Natural killer cell (primary cell): ENCODE measurements at places on chromosomes 4 and X. TPM values are rescaled to one million over a fixed set of nuclear protein-coding genes. Genes with fewer than 3 reads are reported as not detected.

- no peaks in the 10 kb centered on the region for H3K27me3 ChIP-seq
- peaks cover 2% of the 10 kb centered on the region for H3K4me1 ChIP-seq
- H3K4me3 ChIP-seq = no peak overlapping the region
- no peak for DNase-seq
- no peak overlapping the region for H3K27ac ChIP-seq
Observed at GRCh38 chr4:53313510-53313909, 52.4 kb downstream of the SCFD2 start.

- H3K27ac ChIP-seq = no peak overlapping the region
- DNase-seq = no peak
- no peaks in the 10 kb centered on the region for H3K4me1 ChIP-seq
- peaks cover 24% of the 10 kb centered on the region for H3K36me3 ChIP-seq
- H3K27me3 ChIP-seq = no peaks in the 10 kb centered on the region
Observed at GRCh38 chr4:99868126-99868596, 26.1 kb downstream of the LAMTOR3 start.

DNA sequence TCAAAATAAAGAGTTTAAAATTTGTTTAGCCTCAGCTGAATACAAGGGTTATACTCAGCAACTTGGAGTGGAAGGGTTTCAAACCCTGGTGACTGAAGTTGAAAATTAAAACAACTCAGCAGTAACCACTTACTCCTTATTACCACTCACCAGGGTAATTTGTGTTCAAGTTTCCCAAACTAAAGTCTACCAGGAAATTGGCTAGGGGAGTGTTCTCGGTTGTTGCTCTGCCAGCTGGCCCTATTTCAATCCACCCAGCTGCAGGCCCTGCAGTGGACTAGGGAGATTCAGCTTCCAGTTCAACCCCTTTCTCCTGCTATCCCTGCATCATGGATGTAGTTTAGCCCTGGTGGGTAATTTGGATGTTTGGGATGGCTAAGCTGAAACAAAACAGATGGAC, 37.8 kb upstream of the EXOC1L start:
- H3K4me3 ChIP-seq = no peak overlapping the region
- H3K36me3 ChIP-seq = no peaks in the 10 kb centered on the region
- H3K27me3 ChIP-seq = peaks cover under 1% of the 10 kb centered on the region
- no peak overlapping the region for H3K27ac ChIP-seq

DNA sequence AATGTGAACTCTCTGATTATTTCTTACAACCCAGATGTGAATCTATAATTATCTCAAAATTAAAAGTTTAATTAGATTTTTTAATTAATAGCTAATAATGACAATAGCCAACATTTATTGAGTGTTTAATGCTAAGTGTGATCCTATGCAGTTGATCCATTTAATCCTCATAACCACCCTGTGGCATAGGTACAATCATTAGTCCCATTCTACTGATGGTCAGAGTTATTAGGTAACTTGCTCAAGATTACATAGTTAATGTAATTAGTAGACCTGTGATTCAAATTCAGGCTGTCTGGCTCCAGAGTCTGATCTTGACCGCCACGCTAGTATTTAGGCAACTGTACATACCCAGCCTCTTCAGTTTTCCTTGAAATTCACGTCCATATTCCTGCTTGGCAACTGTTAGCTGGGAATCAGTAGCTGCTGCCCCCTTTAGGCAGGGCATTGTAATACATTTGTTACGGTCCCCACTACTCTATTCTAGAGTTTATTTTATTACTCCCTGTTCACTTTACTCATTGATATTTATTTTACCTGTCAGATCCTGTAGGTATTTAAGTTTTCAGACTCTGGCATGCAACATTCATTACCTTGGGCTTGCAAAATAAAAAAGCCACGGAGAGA, 20.6 kb upstream of the TEC start:
- no peaks in the 10 kb centered on the region for H3K4me1 ChIP-seq
- no peaks in the 10 kb centered on the region for H3K36me3 ChIP-seq
- DNase-seq = peak; percentile 42
- H3K4me3 ChIP-seq = no peak overlapping the region
- no peaks in the 10 kb centered on the region for H3K27me3 ChIP-seq

DNA sequence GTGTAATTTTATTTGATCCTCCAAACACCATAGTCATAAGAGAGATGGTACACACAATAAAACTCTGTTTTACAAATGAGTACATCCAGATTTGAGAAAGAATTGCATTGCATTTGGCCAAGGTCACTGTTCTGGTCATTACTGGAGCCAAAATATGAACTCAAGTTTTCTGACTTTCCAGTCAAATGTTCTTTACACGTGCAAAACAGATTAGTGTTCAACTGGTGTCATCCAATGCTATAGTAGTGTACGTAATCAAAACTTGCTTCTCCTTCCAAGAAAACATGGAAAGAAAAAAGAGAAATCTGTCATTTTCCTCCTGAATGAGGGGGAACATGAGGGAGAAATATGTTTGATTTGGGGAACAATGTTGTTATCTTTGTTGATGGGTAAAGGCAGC, 291.9 kb downstream of the NAF1 start:
- no peak overlapping the region for H3K4me3 ChIP-seq
- H3K4me1 ChIP-seq = no peaks in the 10 kb centered on the region
- no peak overlapping the region for H3K27ac ChIP-seq
- DNase-seq = no peak
- H3K36me3 ChIP-seq = no peaks in the 10 kb centered on the region

DNA sequence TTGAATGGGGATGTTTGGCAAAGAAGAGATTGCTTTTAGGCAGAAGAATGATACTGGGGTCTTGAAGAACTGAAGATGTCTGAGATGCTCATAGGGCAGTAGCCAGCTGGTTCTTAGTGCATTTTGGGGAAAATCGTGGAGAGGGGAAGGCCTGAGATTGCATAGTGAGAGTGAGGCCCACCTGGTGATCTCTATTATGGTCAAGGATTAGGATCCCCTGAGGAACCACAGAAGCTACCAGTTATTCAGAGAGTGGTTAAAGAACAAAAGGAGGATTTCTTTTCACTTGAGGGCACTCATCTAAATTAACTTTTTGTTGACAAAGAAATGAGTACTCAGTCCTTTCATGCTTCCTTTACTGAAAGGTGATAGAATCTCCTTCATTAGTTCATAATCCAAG, 271.3 kb upstream of the HAND2 start:
- H3K4me3 ChIP-seq = no peak overlapping the region
- no peaks in the 10 kb centered on the region for H3K36me3 ChIP-seq
- no peak for DNase-seq

GRCh38 chr4:55249476-55249875, 96.6 kb upstream of the SRD5A3 start:
- no peak overlapping the region for H3K4me3 ChIP-seq
- no peaks in the 10 kb centered on the region for H3K27me3 ChIP-seq
- H3K36me3 ChIP-seq = no peaks in the 10 kb centered on the region
- H3K4me1 ChIP-seq = no peaks in the 10 kb centered on the region
- DNase-seq = no peak
- H3K27ac ChIP-seq = no peak overlapping the region

DNA sequence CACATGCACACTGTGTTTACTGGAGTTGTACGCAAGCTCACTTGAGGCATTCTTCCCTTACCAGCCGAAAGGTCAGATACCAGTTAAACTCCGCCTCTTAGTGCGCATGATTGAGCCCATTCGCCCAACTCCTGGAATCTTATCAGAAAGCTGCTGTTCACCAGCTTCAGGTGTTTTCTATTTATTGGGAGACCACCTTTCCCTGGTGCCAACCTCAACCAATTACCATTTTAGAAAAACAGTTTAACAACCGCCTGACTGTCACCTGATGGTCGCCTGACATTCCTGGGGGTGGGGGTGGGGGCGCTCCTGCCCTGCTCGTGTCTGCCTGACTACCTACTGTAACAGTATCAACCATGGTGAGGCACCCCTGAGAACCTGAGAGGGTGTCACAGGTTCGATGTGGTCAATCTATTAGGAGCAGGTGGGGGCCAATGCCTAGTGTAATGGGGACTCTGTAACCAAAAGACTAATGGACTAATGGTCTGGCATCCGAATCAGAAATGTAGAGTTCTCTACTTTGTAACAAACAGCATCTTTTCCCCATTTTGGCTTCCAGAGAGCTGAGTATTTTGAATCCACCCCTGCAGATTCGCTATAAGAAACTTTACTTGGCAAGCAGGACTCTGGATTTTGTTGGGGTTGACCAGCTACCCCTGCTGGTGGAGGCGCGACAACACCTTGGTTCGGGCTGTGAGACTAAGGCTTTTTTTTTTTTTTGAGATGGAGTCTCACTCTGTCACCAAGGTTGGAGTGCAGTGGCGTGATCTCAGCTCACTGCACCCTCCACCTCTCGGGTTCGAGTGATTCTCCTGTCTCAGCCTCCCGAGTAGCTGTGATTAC, 58.2 kb upstream of the ZNF157 start:
- H3K27me3 ChIP-seq = no peaks in the 10 kb centered on the region
- no peaks in the 10 kb centered on the region for H3K4me1 ChIP-seq
- H3K4me3 ChIP-seq = no peak overlapping the region

DNA sequence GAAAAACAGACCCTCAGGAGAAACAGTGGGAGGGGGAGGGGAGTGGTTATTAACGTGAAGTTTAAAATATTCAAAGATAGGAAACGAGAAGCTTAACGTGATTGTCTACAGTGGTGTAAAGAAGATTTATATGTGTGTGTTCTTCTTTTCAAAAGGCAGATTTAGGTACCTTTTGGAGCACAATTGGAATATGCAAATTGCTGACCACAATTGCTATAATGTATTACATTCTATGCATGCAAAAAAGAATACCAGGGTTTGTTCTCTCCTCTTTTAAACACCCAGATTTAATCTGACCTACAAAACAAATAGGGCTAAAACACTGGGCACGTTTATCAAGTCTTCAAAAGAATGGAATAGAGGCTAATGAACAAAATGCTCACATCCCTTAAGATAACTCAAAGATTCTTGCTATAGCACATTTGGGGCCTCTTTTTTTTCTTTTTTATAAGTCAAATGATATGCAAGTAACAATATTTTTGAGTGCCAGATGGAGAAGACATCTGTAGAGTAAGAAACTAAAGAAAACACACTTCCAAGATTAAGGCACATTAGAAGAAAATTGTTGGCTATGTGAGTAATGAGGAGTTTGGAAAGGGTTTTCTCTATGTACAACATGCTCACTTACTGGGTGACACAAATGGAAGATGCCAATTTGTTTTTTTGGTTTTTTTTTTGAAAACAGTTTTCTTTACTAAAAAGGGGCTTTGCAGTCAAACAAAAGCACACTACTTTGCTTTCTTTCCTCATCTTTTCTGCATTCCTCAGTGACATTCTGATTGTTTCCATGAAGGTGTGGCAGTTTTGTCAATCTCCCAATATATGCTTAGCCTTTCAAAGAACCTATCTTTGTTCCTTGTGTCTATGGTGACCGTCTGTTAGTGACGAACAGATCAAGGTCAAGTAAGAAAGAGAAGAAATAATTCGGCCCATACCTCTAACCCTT, 240.3 kb downstream of the PALLD start:
- no peaks in the 10 kb centered on the region for H3K36me3 ChIP-seq
- no peak for DNase-seq
- H3K27ac ChIP-seq = no peak overlapping the region
- H3K4me1 ChIP-seq = no peaks in the 10 kb centered on the region

Gene GAGE12F
- total RNA-seq = not detected

Gene PCDH7
- not detected for total RNA-seq

Gene HS6ST2
- total RNA-seq = not detected

Gene GABRG1
- not detected for total RNA-seq

Gene GIMD1
- not detected for total RNA-seq

Gene CT47C1
- not detected for total RNA-seq

Gene RPL34
- total RNA-seq = 1,229 TPM

Gene NAT8L
- not detected for total RNA-seq

Gene SMARCA1
- 0.18 TPM for total RNA-seq
